Activated CD8-positive, alpha-beta memory T cell treated with anti-CD3 and anti-CD28 coated beads for 48 hours (primary cell): ENCODE measurements at places on chromosomes 6 and 20.

DNA sequence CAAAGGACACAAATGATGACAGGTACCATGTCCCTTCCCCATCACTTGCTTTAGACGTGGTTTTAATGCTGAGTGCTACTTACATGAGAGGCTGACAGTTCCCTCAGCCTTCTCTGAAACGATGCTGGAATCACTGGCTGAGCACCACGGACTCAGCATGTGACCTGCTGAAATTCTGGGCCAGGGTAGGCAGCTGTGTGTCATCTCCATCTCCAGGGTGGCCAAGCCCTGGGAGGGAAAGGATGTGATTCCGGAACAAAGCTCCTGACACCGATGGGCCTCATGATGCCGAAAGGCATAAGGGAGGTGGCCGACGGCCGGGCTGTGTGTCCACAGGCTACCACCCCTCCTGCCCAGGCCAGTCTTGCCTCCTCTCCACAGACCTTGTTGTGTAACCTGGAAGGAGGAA is 184.3 kb upstream of the CST7 start:
- no peak for DNase-seq

DNA sequence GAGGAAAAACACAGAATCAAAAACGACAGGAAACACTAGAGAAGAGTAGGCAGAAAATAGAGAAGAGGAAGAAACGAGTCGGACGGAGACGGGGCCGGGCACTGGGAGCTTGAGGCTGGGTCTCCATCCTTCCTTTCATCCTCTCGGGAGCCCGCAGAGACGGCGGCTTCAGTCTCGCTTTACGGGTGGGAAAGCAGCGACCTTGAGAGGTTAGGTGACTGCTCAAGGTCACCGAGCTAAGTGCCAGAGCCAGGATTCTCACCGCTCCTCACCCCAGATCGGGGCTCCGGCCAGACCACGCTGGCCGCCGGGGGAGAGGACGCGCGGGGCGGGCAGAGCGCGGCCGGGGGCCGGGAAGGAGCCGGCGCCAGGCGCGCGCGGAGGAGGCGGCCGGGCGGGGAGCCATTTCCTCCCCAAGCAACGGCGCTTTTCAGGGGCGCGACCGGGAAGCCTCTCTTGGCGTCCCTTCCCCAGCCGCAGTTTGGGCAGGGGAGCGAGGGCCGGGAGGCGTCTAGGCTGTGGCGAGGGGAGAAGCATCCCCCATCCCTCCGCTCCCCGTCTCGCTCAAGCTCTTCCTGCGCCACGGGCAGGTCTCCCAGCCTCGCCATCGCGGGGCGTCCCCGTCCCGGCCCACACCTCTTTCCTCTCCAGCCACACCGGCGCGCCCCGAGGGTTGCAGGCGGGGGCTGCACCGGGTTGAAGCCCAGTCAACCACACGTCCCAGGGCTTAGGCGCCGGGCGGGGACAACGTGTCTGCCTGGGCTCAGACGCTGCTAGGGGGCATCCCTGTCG is 24.1 kb upstream of the MAP3K7 start:
- peak; percentile 9 for DNase-seq

- no peak for DNase-seq
Measured at GRCh38 chr6:106243261-106243660, 82.3 kb downstream of the ATG5 start.

DNA sequence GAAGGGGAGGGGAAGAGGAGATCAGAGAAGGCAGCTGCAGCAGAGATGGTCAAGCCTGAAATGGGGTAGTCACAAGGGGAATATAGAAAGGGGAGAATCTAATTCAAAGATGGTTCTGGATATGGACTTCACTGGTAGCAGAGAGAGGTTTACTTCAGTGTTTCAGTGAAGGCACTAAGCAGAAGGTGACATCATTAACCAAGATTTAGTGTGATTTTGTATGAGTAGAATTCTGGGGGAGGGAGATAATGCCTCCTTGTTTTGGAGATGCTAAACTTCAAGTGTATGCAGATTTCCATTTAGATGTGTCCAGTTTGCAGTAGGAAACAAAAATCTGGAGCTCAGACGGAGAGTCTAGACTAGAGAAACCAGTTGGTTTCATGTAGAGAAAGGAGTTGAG is 13.1 kb downstream of the SIM1 start:
- DNase-seq: no peak

GRCh38 chr20:58595167-58595566 is 55.9 kb upstream of the STX16 start:
- DNase-seq: no peak
